ENCODE measurements at places on chromosomes 13 and 19.

DNA sequence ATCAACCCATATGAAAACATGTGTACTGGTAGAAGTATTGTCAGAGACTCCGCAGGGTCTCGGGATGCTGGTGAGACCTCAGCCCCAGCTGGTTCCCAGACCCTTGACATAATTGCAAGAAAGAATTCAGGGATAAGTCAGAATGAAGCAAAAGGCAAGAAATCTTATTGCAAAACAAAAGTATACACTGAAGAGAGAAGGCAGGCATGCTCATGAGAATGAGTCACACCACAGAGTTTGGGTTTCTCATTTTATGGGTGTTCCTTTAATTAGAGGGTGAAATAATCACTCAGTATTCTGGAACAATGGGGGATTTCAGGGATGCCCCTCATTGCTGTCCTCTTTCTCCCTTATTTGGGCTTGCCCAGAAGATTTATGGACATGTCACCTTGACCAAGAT is 1423.8 kb upstream of the MIR17HG start:
- no peak for DNase-seq

GRCh38 chr13:113064000-113064533 is 41.5 kb upstream of the F7 start:
- no peak for DNase-seq

- no peak for DNase-seq
Measured at GRCh38 chr19:7497292-7497691, 8.5 kb upstream of the PEX11G start.

DNA sequence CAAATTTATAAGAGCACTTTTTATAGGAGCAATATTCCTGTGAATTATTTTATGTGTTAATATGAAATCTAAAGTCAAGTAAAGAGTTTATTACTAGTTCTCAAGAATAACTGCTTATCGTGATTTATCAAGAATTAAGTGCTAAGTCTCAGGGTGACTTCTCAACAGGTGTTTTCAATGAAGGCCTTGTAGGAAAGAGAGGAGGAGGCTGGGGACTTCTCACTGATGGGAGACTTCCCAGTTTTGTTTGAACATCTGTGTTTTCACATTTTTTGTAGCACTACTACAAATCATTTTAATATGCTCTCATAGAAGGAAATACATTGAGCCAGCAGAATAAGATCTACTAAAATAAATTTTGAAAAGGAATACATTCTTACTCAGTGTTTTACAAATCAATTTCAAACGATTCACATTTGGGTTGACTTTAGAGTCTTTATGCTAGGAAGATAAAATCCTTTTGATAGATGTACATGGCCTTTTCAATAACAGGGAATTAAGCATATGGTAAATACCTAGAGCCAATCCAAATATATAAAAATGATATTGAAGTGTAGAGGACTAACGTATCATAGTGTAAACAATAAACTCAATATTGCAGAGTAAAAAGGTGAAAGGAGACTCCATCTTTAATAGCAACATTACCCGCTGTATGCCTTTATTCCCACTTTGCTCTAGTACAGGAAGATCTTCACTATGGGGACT is 6.8 kb downstream of the PCDH17 start:
- DNase-seq, result no peak

DNA sequence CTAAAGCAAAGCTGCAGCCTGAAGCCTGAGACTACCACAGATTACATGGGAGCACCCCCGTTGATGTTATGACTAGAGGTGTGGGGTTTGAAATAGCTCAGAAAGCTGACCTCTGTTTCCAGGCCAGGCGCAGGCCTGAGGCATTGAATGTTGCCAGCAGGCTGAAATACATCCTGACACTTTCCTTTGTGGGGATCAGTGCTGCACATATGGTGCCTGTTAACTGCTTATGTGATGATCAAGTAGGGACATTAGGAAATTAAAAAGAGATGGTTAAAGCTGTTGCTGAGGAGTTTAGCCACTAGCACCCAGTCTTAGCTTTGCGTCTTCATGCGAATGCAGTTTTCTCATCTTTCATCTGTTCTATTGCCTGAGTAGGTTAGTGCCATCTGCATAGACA is 83.2 kb downstream of the CCNA1 start:
- no peak for DNase-seq

DNA sequence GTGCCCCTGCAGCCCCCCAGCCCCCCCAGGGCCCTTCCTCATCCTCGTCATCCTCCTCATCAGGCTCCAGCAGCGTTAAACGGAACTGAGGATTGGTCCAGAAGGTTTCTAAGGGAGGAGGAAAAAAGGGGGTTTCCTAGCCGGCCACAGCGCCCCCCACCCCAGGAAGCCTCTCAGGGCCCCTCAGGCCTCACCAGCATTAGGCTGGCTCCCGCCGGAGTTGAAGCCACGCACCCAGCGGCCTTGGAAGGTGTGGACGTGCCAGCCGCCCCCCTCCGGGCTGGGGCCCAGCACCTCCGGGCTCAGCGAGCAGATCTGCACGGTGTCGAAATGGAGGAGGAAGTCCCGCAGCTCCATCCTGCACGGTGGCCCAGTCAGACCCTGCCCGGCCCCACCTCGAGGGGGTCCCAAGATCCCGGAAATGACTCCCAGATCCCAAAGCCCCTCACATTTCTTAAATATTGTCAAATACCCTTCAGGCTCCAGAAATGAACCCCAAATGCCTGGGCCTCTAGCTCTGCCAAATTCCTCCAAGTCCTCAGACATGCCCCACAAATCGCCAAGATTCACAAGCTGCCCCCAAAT is 6.9 kb downstream of the CAPN12 start:
- no peak for DNase-seq

DNA sequence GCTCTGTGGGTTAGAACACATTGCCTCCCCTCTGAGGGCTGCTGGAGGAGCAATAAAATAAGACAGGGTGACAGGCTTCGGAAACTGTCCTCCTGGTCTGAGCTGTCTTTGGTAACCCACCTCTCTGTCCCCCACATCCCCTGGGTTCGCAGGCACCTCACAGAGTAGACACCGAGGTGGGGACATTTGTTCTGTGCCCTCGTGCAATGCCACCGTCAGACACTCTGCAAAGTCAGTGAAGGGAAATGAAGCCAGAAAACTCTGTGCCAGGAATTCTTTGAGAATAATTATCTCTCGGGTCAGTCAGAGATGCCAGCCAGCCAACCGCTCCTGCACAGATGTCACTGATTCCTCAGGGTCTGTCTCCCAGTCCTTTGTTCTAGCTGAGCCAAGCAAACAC is 493.6 kb downstream of the FOXO1 start:
- no peak for DNase-seq

DNA sequence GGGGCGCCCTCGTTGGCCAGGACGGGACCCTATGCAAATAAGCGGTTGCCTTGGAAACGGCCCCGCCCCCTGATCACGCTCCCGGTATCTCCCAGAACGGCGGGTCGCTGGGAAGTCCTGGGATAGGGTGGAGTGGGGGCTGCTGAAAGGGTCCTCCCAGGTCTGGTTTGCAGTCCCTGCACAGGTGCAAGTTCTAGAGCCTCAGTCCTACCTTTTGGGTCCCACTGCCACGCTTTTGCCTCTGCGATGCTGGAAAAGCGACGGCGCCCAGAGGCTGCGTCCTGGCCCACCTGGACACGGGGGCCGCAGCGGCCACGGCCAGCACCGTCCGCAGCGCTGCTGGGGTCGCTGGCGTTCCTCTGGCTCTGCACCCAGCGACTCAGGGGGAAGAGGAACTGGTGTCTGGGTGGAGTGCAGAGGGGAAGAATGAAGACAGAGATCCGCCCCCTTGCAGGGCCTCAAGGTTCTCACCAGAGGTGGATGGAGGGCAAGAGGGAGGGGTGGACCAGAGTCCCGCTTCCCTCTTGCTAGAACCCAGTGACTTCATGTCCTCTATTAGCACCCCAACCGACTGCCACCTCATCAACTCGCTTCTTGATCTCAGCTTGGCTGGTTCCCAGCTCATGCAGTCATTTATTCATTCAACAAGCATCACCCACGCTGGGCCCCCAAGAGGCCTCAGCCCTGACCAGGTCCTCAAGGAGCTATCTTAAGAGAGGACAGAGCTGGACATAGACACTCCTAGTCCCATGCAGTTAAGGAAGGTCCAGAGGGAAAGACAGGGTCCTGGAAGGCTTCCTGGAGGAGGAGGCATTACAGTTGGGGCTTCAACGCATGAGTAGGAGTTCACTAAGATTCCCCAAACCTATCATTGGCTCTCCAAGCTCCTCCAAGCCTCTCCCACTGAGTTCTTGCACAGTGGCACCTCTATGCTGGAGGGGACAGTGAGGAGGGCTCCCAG is at the start of gene LRRC25:
LRRC25 (minus strand) TSS at position 381 of the 961 bp plus-strand sequence. CDS start 659 bp downstream, outside the sequence.
- no peak for DNase-seq

GRCh38 chr13:73000027-73000674 is 58.7 kb upstream of the KLF5 start:
- no peak for DNase-seq

GRCh38 chr19:7912697-7913564 is 1.7 kb upstream of the TGFBR3L start:
- DNase-seq, result no peak

GRCh38 chr19:54252845-54253244 is 4.2 kb downstream of the LILRB5 start:
- no peak for DNase-seq

DNA sequence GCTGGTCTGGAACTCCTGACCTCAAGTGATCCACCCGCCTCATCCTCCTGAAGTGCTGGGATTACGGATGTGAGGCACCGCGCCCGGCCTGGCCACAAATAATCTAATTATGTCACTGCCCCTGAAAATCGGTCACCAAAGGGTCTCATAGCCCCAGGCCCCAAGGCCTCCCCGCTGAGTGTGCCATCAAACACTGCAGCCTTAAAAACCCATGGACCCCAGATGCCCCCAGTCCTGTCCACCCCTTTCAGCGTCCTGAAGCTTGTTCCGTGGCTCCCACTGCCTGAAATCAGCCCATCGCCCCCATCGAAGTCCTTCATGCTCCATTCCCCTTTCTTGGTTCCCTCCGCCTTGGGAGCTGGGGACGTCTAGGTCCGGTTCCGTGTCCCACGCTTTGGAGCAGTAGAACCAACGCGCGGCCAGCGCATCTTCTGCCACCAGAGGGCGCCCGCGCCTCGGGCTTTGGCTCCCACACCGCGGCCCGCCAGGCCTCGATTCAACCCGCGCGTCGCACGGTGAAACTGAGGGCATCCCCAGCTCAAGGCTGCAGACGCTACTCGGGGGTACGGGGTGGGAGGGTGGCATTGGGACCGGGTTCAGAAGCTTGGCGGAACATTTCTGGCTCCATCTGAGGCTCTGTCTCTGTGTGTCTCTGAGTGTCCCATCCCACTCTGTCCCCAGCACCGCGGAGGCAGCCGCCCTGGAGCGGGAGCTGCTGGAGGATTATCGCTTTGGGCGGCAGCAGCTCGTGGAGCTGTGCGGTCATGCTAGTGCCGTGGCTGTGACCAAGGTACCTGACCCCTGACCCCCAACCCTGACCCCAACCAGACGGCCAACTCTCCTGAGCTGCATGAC is 3.5 kb downstream of the YJEFN3 start:
- DNase-seq, result peak; percentile 92

GRCh38 chr13:95181586-95181985 is 119.7 kb downstream of the ABCC4 start:
- no peak for DNase-seq

- DNase-seq, result peak; percentile 59
Measured at GRCh38 chr19:42634409-42635232, 39.9 kb upstream of the CEACAM8 start.

- DNase-seq, result no peak
Measured at GRCh38 chr13:99295488-99296252, 11.5 kb downstream of the GPR183 start.

GRCh38 chr19:58307736-58308135 is 2.6 kb downstream of the ERVK3-1 start:
- no peak for DNase-seq

DNA sequence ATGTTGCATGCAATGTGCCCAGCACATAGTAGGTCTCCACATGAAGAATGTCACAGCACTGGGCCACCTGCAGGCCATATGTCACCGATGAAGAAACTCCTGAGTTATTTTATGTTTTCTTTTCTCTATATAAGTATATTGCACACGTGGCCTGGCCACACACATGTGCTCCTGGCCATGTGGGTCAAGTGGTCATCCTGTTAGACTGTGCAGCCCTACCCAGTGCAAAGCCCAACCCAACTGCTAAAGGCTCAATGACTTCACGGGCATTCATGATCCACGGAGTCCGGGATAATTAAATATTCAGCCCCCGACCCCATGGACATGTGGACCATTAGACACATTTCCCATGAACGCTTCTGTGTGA is 163.2 kb downstream of the TEX29 start:
- DNase-seq, result no peak

GRCh38 chr13:105783261-105783660 is 752.2 kb downstream of the EFNB2 start:
- DNase-seq, result no peak

DNA sequence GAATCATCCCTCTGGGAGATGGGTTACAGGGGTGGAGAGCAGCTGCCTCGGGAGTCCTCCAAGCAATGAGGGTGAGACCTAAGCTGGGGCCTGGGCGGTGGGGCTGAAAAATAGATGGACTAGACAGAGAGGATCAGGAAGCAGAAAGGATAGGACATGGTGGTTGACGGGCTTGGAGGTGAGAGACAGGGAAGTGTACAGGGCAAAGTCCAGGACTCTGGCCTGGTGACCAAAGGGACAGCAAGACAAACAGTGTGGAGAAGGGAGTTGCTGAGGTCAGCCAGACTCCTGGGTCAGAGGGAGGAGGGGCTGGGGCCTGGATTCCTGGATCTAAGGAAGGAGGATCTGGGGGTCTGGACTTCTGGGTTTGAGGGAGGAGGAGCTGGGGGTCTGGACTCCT is 5.5 kb downstream of the PHLDB3 start:
- DNase-seq, result no peak

- DNase-seq, result no peak
Measured at GRCh38 chr19:45158503-45159209, 2.1 kb downstream of the NKPD1 start.

GRCh38 chr13:28743020-28743419 is 24.2 kb upstream of the SLC46A3 start:
- DNase-seq, result no peak

GRCh38 chr13:77696879-77697216 is 639 bp upstream of the SLAIN1 start:
- no peak for DNase-seq

DNA sequence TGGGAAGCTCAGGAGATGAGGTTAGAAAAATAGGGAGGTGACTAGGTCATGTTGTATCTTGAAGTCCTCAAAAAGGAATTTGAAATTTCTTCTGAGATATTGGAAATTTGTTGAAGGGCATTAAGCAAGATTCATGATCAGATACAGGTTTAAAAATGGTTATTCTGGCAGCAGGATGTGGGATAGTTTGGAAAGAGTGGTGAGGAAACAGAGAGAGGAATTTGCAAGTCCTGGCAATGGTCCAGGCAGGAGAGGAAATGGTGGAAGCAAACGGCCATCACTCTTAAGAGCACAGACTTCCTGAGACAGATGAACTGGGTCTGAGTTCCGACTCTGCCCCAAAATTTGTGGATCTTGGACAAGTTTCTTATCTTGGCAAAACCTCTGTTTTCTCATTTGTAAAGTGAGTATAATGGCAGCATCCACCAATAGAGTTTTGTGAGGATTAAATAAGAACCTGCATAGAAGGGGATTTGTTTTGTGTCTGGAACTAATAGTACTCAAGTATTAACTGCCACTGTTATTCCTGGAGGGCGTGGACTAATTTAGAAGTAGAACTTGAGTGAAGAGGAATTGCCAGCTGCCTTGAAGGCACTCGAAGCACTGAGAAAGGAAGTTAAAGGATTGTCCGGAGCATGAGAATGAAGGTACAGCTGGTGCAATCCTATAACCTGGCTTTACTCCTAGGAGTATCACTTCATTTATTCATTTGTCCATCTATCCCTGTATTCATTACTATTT is 99.6 kb downstream of the CCNA1 start:
- no peak for DNase-seq

GRCh38 chr19:6668691-6669090 is 1.3 kb downstream of the TNFSF14 start:
- peak; percentile 41 for DNase-seq

GRCh38 chr19:48627201-48627864 is 8.0 kb downstream of the SPHK2 start:
- DNase-seq, result peak; percentile 49

Data from activated naive CD8-positive, alpha-beta T cell treated with anti-CD3 and anti-CD28 coated beads, Interleukin-2, amount 50 U/mL, for 24 hours (primary cell).